ENCODE measurements at places on chromosomes 3 and 15.

DNA sequence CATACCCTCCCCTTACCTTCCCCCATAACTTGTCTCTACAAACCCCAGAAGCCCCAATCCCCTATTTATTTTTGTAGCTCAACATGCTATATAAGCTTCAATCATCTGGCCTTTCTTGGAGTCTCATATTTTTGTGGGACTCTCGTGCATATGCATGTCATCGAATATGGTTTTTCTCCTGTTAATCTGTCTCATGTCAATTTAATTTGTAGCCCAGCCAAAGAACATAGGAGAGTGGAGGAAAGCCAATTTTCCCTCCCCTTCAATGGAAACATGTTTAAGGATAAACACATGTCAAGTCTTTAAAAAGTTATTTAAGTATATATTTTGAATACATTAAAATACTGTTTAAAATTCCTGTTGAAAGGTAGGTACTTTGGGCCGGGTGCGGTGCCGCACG lies 172.2 kb downstream of the GMNC start:
- no peak for DNase-seq

- DNase-seq = no peak
Observed at GRCh38 chr3:50254577-50255250, 14.2 kb upstream of the SEMA3B start.

GRCh38 chr15:28913171-28913765 lies 27.5 kb downstream of the APBA2 start:
- no peak for DNase-seq

DNA sequence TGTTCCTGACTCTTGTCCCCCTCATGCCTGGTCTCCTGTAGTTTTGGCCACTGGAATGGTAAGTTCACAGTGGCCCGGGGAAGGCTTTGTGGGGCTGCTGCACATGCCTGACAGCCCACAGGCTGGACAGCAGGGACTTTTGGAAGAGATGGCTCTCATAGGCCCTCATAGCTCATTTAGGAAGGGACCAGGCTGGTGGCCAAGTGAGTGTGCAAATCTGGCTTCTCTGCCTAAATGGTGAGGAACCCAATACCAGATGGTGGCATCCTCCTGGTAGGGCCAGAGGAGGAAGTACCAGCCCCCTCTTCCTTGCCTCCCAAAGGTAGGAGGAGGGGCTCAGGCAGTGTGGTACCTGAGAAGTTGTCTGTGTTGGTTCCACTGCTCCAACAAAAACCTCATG lies 25.6 kb downstream of the ALPK3 start:
- DNase-seq = no peak

- DNase-seq = no peak
Observed at GRCh38 chr15:53831907-53832770, 72.7 kb upstream of the WDR72 start.

DNA sequence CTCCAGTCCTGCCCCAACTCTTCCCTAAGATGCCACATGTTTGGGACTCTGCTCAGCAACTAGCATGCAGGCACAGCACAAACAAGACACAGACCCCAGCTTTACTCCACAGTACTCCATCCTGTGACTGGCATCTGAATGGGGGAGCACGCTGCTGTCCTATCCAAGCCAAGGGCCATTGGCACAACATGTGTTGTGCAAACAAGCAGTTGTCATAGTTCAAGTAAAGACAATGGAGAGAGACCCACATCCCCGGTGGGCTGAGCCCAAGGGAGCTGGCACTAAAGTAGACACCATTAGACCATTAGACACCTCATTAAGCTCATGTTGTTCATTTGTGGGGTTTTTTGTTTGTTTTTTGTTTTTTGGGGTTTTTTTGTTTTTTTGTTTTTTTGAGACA lies 132.7 kb downstream of the CHSY1 start:
- DNase-seq = no peak

GRCh38 chr3:99772171-99772570 lies 45.5 kb upstream of the CMSS1 start:
- no peak for DNase-seq

- DNase-seq = no peak
Observed at GRCh38 chr3:102896851-102897621, 462.2 kb downstream of the ZPLD1 start.

DNA sequence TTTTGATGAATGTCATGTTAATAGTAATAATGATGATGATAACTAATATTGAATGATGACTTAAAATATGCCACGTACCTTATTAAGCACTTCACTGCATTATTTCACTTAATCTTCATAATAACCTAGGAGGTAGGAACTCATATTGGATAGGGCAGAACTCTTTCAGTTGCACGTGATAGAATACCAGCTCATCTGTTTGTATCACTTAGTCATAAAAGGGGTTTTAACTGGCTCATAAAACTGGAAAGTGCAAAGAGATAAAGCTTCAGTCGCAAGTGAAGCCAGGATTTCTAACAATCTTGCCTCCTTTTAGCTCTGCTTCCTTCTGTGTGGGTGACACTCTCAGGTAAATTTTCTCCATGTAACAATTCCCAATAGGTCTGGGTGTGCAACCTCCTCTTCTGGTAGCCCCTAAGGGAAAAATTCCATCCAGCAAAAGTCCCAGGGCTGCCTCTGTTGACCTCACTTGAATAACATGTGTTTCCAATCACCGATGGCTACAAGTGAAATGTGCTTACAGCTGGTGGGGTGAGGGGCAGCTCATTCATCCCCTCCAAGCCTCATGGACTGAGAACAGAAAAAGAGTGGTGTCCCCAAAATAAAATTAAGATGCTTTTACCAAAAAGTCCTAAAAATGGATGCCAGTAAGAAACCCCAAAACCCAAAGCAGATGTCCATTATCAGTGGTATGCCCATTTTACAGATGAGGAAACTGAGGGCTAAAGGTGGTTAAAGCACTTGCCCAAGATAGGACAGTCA lies 9.3 kb downstream of the GXYLT2 start:
- DNase-seq = no peak

- no peak for DNase-seq
Observed at GRCh38 chr15:31148297-31149087, 47.0 kb upstream of the TRPM1 start.

DNA sequence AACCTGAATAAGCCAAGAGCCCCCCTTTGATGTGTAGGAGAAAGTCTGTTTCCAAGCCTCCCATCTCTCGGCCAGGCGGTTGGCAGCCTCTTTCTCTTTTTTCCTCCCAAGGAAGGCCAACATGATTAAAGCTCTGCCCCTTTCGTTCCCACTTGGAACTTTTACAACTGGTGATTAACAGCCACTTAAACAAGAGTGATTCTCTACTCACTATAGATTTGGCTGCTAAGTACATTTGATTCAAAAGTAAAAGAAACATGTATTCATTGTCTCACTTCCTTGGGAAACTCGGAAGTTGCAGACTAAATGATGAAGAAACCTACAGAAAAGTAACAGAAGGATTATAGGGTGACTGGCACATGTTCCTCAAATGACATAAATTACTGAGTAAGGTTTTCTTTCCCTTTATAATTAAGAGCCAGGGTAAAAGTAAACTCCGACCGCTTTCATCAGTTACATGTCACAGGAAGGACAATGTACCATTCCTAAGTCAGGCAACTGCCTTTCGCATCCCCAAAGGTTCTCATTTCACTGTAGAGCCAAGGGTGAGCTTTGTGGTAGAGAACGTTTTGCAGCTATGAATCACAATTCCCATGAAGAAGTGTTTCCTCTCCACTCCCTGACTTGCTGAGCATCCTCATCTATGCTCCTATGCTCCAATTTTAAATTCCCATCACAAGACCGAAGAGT lies 72.7 kb downstream of the MB21D2 start:
- no peak for DNase-seq

- DNase-seq = no peak
Observed at GRCh38 chr3:15754047-15754446, 43.7 kb downstream of the ANKRD28 start.

DNA sequence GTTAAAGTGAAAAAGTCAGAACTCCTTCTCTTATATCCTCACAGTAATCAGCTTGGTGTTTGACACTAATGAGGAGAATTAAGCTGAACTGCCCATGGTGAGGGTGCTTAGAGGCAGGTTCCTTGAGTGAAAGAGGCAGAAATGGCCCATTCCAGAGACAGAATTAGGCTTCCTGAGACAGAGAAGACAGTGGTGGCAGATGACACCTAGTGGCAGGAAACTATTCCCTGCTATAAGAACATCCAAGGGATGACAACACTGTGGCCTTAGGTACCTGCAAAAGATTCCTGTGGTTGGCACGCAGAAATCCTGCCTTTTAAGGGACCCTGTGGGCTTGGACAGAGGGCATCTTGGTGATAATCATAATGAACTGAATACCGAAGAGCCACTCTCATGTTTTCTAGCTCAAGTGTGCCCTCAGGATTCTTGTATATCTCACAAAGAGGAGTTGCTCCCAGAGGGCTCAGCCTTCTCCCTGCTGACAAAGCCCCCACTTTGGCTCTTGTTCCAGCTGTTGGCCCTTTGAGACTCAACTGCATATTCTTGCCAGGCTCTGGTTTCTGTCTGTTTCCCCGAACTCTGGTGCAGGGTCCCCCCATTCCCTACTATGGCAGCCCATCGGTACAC lies 56.0 kb downstream of the KBTBD12 start:
- no peak for DNase-seq

GRCh38 chr15:41377978-41378377 lies 24.3 kb downstream of the NDUFAF1 start:
- no peak for DNase-seq

- no peak for DNase-seq
Observed at GRCh38 chr15:73900095-73900712, 26.1 kb upstream of the LOXL1 start.

DNA sequence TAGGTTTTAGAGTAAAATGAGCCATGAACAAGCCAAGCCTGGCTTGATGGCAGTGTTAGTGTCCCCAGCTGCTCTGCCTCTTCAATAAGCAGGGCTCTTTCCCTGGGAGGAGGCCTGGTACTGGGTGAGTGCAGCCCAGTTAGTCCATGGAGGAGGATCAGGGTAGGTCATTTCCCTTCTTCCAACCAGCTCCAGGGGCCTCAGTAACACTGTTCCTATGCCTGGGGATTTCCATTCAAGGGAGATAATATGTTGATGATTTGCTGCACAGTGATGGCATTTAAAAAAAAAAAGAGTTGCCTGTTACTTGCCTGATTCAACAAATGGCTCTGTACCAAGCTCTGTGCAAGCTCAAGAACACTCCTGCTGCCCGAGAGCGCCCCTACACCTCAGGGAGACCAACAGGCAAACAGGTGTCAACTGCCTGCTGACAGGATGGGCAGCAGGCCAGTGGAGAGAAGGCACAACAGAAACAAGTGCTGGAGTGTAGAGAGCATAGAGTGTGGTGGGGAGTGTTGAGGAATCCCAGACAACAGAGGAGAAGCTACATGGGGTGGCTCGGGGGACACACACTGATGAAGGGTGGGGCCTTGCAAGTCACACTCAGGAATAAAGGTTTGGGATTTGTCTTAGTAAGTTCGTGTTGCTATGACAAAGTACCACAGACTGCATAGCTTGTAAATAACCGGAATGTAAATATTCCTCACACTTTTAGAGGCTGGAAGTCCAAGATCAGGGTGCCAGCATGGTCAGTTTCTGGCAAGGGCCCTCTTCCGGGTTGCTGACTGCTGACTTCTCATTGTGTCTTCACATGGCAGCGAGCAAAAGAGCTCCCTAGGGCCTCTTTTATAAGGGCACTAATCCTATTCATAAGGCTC lies 78.6 kb upstream of the PXYLP1 start:
- no peak for DNase-seq

DNA sequence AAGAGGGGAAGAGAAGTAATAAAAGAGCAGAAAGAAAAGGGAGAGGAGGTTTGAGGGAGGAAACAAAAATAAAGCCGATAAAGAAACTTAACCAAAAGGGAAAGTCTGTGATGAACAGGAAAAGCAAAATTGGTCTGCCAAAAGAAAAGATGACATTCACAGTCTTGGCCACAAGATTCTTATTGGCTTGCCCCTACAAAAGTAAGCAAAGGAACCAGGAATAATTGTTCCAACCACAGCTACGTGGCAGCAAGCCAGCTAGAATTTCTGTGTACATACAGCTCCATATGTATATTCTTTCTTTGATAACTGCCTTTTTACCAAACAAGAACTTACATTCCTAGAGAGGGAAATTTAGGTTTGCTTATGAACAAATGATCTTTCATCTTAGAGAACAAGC lies 79.6 kb downstream of the MLH1 start:
- DNase-seq = no peak

- DNase-seq = no peak
Observed at GRCh38 chr3:112046599-112046998, 12.1 kb downstream of the TMPRSS7 start.

GRCh38 chr3:115720983-115721382 lies 97.7 kb downstream of the GAP43 start:
- DNase-seq = no peak

GRCh38 chr3:38657369-38657768 lies 7.9 kb upstream of the SCN5A start:
- DNase-seq = no peak

GRCh38 chr3:72618739-72619138 lies 229.5 kb downstream of the SHQ1 start:
- DNase-seq = no peak

- DNase-seq = no peak
Observed at GRCh38 chr15:49857496-49858475, 236.9 kb downstream of the DTWD1 start.

DNA sequence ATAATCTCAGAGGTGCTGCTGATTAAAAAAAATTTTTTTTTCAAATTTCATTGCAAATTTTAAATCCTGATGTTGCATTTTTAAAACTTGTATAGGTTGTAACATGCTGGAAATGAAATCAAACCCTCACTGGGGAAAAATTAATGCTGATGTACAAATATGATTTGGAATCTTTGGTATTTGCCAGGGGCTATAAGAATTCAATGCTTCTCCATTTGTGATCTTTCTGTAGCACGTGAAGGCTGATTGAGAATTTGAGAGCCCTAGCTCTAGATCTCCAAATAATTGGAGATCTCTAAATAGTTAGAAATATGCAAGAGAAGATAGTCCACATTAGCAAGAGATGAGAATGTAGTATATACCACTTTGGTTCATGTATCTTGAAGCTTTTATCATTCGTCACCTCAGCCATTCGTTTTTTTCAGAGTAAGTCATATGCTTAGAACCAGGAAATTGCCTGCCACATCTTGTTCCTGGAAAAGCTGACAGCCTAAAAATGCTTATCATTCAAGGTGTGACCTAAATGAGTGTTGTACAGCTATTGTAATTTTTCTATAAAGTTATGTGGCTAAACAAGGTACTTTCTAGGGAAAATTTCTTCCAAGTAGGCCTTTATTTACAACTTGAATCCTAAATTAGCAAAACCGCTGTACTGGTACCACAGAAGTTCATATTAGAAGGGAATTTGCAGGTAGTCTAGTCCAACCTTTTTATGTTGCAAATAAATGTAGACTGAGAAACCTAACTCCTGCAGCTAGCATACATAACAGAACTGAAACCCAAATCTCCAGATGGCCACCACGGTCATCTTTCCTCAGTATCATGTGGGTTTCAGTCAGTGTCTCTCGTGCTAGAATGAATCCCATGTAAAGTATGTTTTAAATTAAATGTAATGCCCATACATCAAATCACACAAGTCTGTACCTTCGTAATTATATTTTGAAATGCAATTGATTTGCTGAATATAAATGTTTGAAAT lies 48.5 kb downstream of the FNDC3B start:
- DNase-seq = no peak
